Mucosa of gallbladder (tissue), 1 donor: ENCODE measurements at places on chromosomes 5 and 9.

- DNase-seq, result no peak
Observed at GRCh38 chr5:151078490-151079262, 2.2 kb downstream of the TNIP1 start.

GRCh38 chr5:126801992-126802294 lies 25.0 kb downstream of the LMNB1 start:
- DNase-seq, result no peak

- no peak for DNase-seq
Observed at GRCh38 chr9:98977246-98977714, 33.6 kb downstream of the COL15A1 start.

DNA sequence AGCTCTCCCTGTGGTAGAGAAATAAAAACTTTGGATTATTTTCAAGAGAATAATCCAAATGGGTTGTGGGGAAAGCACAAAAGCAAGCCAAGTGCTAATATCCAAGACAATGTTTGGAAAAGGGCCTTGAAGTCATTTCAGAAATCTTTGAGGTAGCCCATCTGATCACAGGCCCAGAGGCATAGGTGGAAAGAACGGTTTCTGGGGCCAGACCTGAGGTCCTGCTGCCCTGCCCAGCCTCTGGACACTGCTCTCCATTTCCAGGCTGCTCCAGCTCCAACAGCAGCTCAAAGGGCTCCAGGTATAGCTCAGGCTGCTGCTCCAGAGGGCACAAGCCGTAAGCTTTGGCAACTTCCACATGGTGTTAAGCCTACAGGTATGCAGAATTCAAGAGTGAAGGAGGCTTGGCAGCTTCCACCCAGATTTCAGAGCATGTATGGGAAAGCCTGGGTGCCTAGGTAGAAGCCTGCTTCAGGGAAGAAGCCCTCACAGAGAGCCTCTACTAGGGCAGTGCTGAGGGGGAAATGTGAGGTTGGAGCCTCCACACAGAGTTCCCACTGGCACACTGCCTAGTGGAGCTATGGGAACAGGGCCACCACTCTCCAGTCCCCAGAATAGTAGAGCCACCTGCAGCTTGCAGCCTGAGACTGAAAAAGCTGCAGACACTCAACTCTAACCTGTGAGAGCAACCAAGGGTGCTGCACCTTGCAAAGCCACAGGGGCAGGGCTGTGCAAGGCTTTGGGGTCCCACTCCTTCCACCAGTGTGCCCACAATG lies 133.1 kb downstream of the PIK3R1 start:
- no peak for DNase-seq

GRCh38 chr5:142859037-142859436 lies 88.9 kb downstream of the ARHGAP26 start:
- DNase-seq, result no peak

- DNase-seq, result no peak
Observed at GRCh38 chr9:7186175-7186574, 428.4 kb downstream of the KDM4C start.

DNA sequence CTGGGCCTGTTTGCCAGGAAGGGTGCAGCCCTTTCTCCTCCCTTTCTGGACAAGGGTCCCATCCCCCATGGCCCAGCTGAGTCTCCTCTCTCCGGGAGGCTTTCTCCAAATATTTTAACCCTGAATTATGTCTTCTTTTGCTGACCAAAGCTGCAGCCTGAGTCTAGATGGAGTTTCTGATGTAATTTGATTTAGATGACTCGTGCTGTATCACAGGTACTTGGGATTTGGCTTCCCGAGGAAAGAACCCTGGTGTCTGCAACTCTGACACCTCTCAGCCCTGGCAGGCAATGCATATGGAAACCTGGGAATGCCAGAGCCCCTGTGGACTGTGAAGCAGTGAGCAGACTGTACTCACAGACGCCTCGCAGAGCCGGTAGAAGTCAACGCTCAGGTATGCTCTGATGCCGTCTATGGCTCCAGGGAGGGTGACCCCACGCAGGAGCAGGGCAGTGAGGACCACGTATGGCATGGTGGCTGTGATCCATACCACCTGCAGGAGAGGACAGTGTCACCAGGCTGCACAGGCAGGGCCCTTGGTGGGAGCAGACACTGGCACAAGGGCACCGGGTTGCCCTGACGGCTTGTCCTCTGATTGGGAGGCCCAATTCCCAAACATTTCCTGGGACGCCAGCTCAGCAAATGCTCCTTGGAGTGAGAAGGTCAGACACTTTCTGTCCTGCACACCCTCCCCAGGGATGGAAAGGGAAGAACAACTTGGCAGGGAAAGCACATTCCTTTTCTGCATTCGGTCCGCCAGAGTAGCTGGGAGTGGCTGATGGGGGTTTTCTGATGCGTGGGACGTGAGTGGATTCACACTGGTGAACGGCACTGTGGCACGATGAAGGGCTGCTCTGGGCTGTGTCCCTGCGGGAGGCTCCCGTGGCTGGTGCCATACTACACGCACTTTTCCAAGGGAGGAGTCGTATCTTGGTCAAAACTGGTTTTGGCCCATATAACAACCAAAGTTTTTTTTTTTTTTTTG lies 24.7 kb downstream of the SLC6A3 start:
- DNase-seq, result no peak

DNA sequence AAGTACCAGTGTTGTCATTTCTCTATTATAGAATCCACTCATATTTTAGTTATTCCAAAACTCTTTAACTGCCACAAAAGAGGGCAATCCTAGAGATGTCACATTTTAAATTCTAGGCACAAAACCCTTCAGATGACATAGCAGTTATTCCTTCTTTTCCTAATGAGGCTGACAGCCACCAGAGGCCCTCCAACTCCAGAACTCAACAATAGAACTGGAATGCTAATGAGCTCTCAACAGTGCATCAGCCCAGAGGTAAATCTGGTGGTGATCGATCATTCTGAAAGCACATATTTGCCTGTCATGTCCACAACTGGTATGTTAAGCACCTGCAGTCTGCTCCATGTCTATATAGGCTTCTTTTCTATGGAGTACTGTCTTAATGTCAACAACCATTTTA lies 40.2 kb upstream of the RAB3C start:
- no peak for DNase-seq

- DNase-seq, result no peak
Observed at GRCh38 chr5:147856801-147857200, 21.7 kb upstream of the SCGB3A2 start.
